ENCODE measurements at places on chromosomes 16 and 17. TPM values are rescaled to one million over a fixed set of nuclear protein-coding genes. Genes with fewer than 3 reads are reported as not detected.
A peak's percentile ranks its signal among the peaks of the same experiment; 100 is the strongest.

SULT1A2 gene
- total RNA-seq = 0.38 TPM

DNA sequence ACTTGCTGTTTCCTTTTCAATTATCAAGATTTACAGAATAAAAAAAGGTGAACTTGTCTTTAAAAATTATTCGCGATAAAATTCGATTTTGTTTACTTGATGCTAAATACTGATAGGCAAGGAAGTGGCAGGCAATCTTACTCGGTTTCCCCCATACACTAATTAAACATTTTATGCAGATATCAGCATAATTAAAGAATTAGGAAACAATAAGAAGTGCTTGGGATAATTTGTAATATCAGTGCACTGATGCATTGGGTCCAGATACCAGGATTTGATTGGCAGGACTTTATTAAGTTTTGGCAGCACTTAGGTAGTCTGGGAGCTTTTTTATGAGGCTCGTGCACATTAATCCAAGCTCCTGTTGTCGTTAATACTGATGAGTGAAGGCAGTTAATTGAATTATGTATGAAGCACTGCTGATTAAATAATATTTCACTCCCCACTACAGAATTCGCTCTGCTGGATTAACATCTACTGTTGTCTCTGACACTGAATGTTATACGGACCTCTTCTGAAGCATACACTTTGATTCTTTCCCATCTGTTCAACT lies 165.6 kb downstream of the CA10 start:
- no peak for DNase-seq

DNA sequence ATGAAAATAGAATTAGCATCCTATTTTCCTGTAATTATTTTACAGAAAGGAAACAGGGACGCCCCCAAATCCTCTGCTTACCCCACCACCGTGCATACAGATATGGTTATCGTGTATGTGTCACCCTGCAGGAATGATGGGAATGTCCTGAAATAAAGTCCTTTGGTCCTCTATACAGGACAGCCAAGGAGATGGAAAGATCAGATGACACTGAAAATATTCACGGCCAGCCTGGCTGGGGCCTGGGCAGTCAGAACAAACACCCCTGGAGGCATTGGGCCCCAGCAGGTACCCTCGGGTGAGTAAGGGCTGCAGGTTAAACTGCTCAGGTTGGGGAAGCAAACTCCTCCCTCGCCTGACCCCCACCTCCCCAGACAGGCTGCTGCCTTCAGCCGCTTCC lies 368.0 kb downstream of the FOXL1 start:
- DNase-seq = no peak

DNA sequence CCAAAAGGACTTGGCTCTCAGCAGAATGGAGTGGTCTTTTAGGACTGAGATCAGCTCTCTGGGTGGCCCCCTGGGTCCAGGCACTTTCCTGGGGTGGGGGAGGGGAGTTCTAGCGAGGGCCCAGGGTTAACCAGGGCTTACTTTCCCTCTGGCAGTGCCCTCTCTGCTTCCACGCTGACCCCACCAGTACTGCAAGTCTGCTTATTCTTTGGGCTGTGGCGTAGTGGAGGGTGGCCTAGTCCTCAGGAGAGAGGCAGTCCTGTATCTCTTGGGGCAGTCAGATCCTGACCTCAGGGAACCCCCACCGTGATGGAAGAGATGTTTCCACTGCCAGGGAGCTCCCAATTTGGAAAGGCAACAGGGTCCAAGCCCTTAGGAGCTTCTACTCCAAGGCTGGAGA lies 79.4 kb downstream of the CCDC182 start:
- no peak for DNase-seq

GRCh38 chr17:81566461-81567126 lies 14.4 kb upstream of the FAAP100 start:
- DNase-seq = peak; percentile 59

GRCh38 chr17:31068291-31068690 lies 26.5 kb upstream of the NF1 start:
- DNase-seq = peak; percentile 14

DNA sequence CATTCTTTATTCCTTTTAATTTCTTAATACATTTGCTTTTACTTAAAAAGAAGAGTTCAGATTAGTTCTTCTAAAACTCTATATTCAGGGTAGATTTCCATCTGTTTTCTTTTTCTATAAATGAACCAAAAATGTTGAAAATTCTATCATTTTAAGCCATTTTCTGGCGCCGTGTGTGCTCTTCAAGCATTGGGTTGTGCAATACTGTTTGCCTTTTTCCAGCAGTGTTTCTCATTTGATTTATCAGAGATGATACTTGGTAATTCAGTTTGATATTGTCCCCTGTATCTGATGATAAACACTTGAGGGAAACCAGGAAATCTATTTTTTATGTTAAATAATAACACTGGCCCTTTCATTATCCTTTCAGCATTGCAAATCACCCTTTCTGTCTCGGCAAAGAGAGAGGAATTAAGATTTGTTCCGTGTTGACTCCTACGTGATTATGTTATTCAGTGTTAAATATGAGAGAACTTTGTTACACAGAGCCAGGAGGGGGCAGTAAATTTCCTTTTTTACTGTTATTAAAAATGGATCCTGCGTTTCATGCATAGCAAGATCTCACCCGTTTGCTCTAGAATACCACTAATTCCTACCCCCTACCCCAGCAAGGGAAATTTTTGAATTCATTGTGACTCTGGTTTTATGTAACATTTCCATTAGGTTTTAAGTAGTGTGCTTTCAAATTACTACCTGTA lies 606.9 kb upstream of the RBFOX1 start:
- DNase-seq = no peak

DNA sequence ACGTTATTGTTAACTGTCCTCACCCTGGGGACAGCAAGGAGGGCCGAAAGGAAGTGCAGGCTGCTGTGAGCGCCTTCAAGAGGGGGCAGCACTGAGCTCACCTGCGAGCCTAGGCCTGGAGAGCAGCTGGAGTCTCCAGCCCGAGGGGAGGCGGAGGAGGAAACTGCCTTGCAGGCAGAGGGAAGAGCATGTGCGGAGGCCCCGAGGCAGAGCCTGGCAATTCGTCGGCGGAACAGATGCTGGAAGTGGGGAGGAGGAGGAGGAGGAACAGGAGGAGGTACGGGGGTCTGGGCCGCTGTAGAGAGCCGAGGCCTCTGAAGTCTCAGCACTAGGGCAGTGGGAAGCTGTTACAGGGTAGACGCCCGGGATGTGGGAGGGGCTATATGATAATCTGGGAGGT lies 49.6 kb upstream of the PLCG2 start:
- no peak for DNase-seq

DNA sequence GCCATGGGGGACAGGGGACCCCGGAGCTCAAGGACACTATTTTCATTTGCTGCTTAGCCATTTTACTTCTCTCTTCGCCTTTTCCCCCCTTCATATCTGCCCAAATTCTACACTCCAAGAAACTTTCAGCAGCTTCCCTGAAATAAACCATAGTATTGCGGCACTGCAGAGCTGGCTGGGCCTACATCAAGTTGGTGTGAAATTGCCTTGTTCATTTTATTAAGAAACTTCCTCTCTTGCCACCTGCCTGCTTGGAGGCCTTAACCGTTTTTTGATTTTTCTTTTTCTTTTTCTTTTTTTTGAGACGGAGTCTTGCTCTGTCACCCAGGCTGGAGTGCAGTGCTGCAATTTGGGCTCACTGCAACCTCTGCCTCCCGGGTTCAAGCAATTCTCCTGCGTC lies 7.4 kb upstream of the CPNE2 start:
- no peak for DNase-seq

DNA sequence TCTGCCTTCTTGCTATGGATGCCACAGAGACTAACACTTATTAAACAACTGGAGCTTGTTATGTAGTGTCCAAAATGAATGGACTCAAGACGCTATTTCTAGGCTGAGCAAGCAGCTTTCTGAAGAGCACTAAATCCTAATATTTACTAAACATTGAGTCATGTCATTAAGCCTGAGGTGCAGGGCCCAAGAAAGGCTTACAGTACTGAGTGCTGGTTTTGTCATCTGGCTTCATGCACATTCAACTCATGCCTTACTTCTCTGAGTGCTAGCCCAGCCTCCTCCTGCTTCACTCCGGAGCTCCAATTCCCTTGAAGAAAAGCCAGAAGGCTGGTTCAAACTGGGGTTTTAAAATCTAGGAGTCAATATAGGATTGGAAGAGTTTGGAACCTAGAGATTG lies 363.3 kb upstream of the CDH5 start:
- no peak for DNase-seq

GRCh38 chr17:20313306-20313705 lies 154.0 kb downstream of the LGALS9B start:
- DNase-seq = no peak

DNA sequence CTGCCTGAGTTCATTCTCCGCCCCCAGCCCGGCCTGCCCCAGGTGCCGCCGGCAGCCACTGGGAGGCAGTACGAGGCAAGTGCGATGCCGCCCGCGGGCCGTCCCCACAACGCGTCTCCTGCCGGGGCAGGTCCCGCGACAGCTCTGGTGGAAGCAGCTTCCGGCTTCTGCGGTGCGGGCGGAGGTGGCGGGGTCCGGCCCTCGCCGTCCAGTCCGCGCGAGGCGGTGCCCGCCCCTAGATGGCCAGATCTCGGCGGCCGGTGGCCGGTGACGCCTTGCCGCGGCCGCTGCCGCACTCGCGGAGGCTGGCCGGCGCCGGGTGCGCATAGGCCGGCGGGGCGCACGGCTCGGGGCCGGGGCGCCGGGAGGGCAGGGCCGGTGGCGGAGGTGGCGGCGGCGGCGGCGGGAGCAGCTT lies 1.8 kb downstream of the GJD3 start:
- DNase-seq = peak; percentile 69

- DNase-seq = no peak
These were observed 58.9 kb upstream of the CLEC3A start for GRCh38 chr16:77963185-77964044.

GRCh38 chr16:75820672-75821071 lies 94.4 kb upstream of the CPHXL start:
- DNase-seq = no peak

DNA sequence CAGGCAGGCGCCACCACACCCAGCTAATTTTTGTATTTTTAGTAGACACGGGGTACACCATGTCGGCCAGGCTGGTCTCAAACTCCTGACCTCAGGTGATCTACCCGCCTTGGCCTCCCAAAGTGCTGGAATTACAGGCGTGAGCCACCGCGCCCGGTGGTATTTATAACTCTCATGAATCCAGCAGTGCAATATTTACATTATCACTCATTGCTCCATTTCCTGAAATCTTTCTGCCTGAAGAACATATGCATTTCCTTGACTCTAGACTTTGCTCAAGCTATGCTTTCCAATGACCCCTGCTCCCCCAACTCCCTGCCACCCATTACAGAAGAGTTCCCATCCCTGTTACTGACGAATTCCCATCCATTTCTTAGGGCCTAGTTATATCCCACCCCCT lies 19.7 kb upstream of the NDUFAB1 start:
- DNase-seq = no peak

Data from heart right ventricle (tissue), 16 donors.